Astrocyte of the spinal cord (primary cell): ENCODE measurements at places on chromosomes 2 and 18.

DNA sequence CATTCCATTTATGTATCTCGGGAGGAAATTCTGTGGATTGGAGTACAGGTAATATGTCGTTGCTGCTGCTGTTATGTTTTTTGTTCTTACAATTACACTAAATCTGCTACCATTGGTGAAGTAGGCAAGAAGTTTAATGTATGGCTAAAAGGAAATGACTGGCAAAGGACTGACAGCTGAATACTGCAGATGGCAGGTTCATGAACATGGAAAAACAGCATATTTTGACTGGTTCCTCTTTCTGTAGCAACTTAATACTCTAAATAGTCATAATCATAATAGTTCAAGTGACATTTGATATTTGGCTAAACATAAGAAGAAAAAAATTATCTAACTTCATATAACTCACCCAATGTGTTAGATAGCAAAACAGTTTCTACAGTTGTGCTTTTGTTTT lies 84.5 kb upstream of the PGAP1 start:
- DNase-seq, result no peak

- no peak for DNase-seq
Observed at GRCh38 chr2:164843346-164843911, 1.8 kb upstream of the COBLL1 start.

- DNase-seq, result no peak
Observed at GRCh38 chr2:29601321-29601720, 320.1 kb downstream of the ALK start.

DNA sequence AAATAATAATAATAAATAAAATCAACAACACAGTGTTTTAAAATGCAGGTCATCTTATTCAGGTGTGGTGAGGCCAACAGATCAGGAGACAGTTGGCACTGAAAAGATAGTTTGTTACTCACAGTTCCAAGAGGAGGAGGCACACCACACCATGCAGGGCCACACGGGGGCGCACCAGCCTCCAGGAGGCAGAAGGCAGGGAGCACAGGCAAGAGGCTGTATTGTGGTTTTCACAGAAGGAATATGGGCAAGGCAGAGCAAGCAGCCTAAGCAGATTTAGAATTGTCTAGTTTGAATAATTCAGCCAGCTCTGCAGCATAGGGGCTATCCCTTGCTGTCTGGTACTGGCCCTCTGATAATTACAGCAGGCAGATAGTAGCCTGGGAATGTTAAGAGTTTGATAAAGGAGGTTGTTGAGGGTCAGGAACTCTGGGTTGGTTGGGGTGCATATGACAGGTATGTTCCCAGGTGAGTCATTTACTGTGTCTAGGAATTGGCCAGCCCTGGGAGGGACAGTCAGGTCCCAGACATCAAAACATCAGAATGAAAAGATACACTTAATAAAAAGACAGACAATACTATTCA lies 31.3 kb downstream of the KIAA2012 start:
- DNase-seq, result peak; percentile 40
